Fibroblast of skin of abdomen (primary cell): ENCODE measurements at places on chromosomes 12 and 14.

GRCh38 chr12:116266168-116266601 lies 11.3 kb downstream of the MED13L start:
- DNase-seq = peak; percentile 36

DNA sequence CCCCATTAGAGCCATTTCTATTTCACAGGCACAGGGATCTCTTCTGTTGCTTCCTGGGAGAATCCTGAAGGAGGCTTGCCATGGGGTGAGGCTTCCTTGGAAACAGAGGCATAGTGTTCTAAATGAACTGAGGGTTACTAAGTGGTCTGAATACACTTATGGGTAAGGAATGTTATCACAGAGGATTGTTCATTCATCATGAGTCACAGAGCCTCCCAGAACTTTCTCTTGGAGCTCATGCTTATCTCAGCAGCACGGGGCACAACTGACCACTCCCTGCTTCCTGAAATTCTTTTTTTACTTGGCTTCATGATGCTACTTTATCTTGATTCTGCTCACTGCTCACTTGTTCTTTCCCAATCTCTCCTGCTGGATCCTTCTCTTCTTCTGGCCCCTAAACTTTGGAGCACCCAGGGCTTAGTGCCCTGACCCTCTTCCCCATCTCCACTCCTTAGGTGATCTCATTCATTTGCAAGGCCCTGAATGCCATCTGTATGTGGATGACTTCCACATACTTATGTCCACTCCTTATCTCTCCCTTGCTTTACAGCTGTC lies 57.9 kb downstream of the ANO6 start:
- DNase-seq = peak; percentile 92

DNA sequence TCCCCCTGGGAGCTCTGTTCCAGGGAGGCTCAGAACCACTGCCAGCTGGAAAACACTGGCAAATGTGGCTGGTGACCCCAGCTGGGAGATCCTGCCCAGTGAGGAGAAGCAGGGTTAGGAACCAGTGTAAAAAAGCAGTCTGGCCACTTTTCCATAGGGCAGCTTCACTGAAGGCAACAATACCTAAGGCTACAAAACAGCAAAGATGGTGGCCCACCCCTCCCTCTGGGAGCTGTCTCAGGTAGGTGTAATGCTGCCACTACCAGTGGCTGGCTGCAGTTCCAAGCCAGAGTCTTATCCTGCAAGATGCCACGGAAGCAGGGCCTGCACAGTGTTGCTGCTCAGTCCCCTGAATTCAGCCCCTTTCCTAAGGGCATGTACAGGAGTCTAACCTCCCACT lies 50.6 kb upstream of the ANO6 start:
- DNase-seq = no peak

DNA sequence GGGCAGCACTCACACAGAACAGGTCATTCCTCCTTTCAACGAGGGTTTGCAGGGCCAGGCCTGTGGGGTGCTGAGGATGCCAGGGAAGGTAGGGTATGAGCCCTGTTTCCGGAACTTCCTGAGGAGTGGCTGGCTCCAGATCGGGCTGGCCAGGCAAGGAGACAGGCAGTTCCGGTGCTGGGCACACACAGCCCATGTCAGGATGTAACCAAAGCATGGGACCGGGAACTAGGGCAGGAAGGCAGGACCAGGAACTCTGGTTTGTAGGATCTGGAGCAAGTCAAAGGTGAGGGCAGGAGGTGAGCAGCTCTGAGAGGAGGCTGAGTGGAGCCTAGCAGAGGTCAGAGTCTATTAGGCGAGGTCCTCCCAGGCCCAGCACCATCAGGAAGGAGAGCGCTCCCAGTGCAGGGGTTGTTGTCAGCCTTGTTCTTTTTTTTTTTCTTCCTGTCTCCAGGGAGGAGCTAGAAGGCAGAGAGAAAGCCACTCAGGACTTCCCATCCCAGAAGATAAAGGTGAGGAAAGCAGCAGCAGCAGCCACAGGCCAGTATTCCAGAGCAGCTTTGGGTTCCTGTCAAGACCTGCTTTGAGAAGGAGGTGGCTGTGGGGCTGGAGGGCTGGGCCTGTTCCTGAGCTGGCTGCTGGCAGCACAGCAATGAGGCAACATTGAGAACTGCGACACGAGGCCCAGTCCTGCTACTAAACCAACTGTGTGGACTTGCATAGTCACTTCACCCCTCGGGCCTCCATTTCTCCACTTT lies 49.0 kb upstream of the PTGR2 start:
- DNase-seq = no peak

DNA sequence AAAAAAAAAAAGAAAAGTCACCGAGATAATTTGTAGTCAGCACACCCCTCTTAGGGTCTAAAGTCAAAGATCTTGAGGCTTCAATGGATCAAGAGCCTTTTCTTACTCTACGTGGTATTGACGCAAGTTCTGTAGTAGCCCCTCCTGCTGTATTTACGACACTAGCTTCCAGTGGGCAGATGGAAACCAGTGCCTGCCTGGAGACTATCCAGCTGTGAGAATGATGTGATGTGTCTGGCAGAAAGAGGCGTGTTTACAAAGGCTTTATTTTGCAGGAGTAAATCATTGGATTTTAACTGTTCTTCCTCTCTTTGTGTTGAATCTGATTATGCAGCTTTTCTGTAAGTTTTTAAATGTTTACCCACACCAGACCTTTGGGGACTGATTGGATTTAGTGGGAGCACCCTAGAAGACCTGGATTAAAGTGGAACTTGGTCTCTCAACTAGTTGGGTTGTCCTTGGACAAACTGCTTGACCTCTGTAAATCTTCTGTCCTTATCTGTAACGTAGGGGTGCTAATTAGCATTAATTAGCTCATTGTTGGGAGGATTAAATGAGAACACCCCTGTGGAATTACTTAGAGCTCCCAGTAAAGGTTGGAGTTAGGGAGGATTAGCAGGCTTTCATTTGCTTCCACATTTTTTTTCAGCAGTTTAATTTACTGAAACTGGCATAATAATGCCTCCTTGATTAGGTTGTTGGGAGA lies 72.4 kb downstream of the RASSF3 start:
- peak; percentile 68 for DNase-seq

GRCh38 chr12:117202033-117202432 lies 11.8 kb upstream of the FBXO21 start:
- DNase-seq = no peak

DNA sequence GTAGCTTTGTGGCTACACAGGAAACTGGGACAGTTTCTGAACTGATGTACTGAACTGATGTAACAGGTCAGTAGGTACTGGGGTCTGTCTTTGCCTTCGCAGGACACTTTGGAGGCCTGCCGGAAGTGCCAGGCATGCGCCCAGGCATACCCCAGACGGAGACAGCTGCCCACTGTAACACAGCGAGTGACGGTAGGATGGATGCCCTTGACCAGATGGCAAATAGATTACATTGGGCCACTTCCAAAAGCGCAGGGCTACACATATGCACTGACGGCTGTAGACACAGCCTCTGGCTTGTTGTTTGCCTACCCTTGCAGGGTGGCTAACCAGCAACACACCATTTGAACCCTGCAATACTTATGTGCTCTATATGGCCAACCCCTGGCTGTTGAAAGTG lies 94.1 kb upstream of the TMPO start:
- DNase-seq = no peak

- peak; percentile 68 for DNase-seq
Measured at GRCh38 chr12:77104792-77105191, 39.4 kb upstream of the E2F7 start.

- DNase-seq = peak; percentile 82
Measured at GRCh38 chr14:52094546-52095271, 25.9 kb upstream of the NID2 start.

DNA sequence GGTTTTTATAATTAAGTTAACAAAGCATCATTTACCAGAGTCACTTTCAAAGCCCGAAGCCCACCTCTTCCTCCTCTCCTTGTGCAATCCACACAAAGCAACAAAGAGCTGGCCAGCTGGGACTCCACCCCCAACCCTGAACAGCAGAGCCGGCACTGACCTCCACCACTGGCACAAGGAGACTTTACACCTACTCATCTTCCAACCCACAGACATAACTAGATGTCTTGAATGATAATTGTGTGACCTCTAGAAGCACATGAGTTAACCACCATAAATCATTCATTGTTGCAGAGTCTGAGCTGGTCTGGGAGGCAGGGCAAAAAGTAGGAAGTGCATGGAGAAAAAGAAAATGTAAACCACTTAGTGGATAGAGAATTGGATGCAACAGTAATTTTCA lies 72.2 kb downstream of the ST8SIA1 start:
- DNase-seq = peak; percentile 54

- no peak for DNase-seq
Measured at GRCh38 chr12:111840807-111841206, 1.2 kb upstream of the MAPKAPK5 start.

DNA sequence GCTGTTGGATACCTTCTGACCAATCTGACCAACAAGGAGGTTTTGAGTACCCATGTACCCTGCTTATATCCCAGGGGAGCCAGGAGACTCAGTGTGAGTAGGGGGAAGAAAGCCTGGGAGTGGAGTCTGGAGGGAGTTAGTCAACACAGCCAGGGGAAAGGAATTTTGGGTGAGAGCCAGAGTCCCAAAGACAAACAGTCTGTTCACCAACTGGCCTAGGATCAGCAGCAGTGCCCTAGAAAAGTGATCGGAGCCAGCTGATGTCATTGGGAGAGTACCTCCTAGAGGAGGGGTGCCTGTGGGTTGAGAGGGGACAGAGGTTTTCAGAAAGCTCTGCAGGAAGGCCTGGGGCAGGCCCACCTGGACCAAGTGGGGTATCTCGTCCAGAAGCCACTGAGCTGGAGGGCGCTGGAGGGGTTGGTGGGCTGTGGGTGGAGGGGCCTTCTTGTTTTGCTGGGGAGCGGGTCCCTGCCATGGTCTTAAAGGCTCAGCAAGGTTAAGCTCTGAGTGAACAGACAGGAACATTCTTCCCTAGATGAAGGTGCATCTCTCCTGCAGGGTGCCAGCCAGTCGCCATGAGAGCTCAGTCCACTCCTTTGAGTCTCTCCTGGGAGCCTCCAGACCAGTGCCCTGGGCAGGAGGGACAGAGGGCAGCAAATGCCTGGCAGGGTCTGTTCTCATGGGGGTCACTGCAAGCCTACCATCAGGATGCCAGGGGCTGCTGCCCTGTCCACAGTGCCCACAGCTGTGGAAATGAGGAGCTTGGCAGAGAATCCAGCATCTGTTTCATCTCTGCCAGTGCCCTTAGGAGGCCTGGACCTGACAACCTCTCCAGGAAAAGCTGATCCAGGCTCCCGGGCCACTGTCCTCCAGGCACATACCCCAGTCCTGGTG lies 63.6 kb downstream of the CHGA start:
- peak; percentile 68 for DNase-seq

DNA sequence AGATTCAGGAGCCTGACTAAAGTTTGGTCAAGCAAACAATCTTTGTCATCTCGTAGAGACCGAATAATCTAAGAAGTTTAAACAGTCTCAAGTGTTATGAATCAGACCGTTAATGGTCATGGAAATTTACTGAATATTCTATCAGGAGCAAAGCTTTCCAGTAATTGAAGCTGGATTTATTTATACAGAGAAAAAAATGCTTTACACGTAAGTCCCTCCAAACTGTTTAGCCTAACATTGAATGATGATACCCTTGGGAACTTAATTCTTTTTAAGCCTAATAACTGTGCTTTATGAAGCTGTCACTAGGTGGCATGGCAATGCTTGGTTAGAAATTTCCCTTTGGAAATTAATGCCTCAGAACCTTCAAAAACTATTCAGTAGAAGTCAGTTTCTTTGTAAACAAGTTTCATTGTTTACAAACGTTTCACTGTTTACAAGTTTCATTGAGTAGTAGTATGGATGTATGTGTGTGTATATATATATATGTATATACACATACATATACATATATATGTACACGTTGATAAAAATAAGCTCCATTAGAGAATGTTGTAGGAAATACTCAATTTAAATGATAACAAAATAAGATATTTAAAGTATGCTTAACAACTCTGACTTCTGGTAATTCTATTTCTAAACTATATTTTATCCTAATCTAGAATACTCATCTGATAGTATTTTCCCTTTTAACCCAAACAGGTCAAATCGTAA lies 32.1 kb downstream of the DEPDC4 start:
- peak; percentile 62 for DNase-seq

GRCh38 chr12:44154128-44154527 lies 318.2 kb downstream of the TMEM117 start:
- peak; percentile 17 for DNase-seq

- DNase-seq = peak; percentile 10
Measured at GRCh38 chr12:15931590-15932053, 20.5 kb downstream of the DERA start.

DNA sequence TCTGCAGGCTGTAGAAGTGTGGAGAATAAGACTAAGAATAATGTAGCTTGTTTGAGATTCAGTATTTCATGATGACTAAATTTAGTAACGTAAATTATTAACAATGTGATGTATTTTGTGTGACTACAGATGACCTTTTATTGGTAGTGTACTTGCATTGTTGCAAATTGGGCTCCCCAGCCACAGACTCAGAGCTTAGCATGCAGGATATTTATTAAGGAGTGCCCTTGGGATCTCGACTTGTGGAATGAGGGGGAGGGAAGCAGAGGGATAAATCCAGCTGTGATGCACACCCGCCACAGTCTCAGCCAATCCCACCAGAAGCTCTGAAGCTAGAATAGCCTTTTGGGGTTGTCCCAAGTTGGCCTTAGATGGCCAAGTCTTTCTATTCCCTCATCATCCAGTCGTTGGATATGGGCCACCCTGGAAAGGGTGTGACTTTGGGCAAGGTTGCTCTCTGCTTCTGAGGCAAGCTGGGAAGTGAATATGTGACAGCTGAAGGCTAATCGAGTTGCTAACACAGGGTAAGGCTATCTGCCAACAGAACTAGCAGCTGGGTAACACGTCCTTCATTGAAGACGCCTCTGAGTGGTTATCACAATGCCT lies 42.1 kb upstream of the USP44 start:
- DNase-seq = no peak

DNA sequence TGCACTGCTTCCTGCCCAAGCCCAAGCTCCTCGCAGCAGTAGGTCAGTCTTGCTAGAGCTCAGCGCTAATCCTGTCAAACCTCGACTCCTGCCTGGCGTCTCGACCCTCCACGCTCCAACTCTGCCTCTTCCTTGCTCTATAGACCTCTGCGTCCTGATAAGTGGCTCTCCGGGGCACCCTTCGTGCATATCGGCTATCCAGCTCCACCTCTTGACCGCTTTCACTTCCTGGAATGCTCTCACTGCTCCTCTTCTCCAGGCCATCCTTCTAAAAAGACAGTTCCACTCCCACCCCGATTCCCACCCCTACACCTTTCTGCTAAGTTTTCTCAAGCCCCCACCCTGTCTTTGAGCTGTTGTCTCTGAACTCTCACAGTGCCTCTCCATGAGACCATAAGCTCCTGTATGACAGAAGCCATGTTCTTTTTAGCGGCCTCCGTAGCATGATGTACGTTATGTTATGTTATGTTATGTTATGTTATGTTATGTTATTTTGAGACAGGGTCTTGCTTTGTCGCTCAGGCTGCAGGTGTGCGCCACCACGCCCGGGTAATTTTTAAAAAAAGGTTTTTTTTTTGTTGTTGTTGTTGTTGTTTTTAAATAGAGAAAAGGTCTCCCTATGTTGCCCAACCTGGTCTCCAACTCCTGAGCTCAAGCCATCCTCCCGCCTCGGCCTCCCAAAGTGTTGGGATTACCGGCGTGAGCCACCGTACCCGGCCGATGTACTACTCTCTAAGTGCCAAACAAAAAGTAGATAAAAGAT lies 601 bp downstream of the COX14 start:
- no peak for DNase-seq
